Liver (tissue), 10 donors: ENCODE measurements at places on chromosomes 12 and 14. TPM values are rescaled to one million over a fixed set of nuclear protein-coding genes. Genes with fewer than 3 reads are reported as not detected.

The FAM222A gene
- total RNA-seq: 1.8 TPM

The HCAR1 gene
- total RNA-seq: not detected

The GPRC5D gene
- total RNA-seq: 0.17 TPM

DNA sequence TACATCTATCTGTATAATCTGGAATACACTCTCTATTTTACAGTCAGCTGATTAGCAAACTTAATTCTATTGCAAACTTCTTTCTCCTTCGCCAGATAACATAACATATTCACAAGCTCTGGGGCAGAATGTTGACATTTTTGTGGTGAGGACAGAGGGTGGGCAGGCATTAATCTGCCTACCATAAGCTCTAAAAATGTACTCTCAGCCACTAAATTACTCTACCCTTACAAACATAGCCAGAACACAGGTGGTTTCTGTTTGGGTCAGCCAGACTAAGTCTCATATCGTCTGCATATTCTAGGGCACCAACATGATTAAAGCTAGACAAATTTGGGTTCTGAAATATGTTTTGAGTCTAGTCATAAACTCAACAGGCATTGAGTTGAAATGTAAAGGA lies 90.1 kb downstream of the SLC6A15 start:
- DNase-seq: no peak
- no peaks in the 10 kb centered on the region for H3K27me3 ChIP-seq
- no peak overlapping the region for H3K27ac ChIP-seq
- H3K36me3 ChIP-seq: no peaks in the 10 kb centered on the region
- H3K4me3 ChIP-seq: no peak overlapping the region

DNA sequence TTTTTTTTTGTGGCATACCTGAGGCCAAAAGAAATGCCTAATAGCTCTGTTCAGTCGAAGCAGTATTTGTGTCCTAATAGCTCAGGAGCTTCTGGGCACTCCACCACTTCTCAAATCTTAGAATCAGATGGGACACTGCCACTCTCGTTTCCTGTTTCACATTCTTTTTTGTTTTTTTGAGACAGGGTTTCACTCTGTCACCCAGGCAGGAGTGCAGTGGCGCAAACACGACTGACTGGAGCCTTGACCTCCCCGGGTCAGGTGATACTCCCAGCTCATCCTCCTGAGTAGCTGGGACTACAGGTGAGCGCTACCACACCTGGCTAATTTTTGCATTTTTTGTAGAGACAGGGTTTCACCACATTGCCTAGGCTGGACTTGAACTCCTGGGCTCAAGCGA lies 52.7 kb downstream of the SPPL3 start:
- no peak overlapping the region for H3K27ac ChIP-seq
- DNase-seq: no peak
- no peaks in the 10 kb centered on the region for H3K27me3 ChIP-seq
- H3K36me3 ChIP-seq: no peaks in the 10 kb centered on the region
- no peak overlapping the region for H3K4me3 ChIP-seq

GRCh38 chr12:79658221-79658620 lies 32.5 kb downstream of the PAWR start:
- H3K4me3 ChIP-seq: no peak overlapping the region
- H3K27me3 ChIP-seq: no peaks in the 10 kb centered on the region
- H3K27ac ChIP-seq: no peak overlapping the region

DNA sequence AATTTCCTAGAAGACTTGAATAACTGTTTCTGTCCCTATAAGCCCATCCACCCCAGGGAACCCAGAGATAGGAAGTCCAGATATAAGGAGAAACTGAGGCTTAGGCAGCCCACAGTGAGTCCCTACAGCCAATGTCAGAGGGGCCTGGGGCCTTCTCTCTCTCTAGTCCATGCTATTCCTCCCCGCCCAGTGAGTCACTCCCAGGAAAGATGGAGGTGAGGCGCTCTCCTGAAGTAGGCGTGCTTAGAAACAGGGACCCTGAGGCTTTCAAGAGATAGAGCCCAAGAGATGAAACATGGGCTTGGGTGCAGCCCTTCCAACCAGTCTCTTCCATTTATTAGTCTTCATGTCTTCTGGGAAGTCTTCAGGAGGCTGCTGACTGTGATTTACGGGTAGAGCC lies 2.3 kb upstream of the SMUG1 start:
- peaks cover 2% of the 10 kb centered on the region for H3K4me1 ChIP-seq
- H3K4me3 ChIP-seq: no peak overlapping the region
- no peaks in the 10 kb centered on the region for H3K36me3 ChIP-seq
- no peak overlapping the region for H3K27ac ChIP-seq
- DNase-seq: no peak

- no peak overlapping the region for H3K27ac ChIP-seq
- no peak for DNase-seq
- H3K36me3 ChIP-seq: peaks cover 51% of the 10 kb centered on the region
- H3K4me1 ChIP-seq: no peaks in the 10 kb centered on the region
- no peak overlapping the region for H3K4me3 ChIP-seq
- H3K27me3 ChIP-seq: no peaks in the 10 kb centered on the region
These were observed 75.0 kb upstream of the DYNC1H1 start for GRCh38 chr14:101889366-101889765.

- H3K36me3 ChIP-seq: no peaks in the 10 kb centered on the region
- H3K4me1 ChIP-seq: no peaks in the 10 kb centered on the region
- no peak for DNase-seq
- H3K27ac ChIP-seq: no peak overlapping the region
- peaks cover 3% of the 10 kb centered on the region for H3K27me3 ChIP-seq
These were observed 115.8 kb downstream of the DAD1 start for GRCh38 chr14:22472935-22473854.

- H3K27me3 ChIP-seq: no peaks in the 10 kb centered on the region
- H3K4me1 ChIP-seq: peaks cover 4% of the 10 kb centered on the region
- H3K36me3 ChIP-seq: no peaks in the 10 kb centered on the region
- no peak for DNase-seq
- H3K27ac ChIP-seq: no peak overlapping the region
These were observed 49.5 kb upstream of the NUAK1 start for GRCh38 chr12:106188256-106188655.

The FAM186B gene
- total RNA-seq: 0.84 TPM
